ENCODE measurements at places on chromosomes 3 and 15. TPM values are rescaled to one million over a fixed set of nuclear protein-coding genes. Genes with fewer than 3 reads are reported as not detected.
A peak's percentile ranks its signal among the peaks of the same experiment; 100 is the strongest.

Gene IQCF5
- not detected for total RNA-seq

Gene DPPA2
- not detected for total RNA-seq

Gene ZNF385D
- total RNA-seq: 4.4 TPM

Gene LRRC57
- 32.8 TPM for total RNA-seq

Gene CLDN18
- total RNA-seq: not detected

Gene C3orf33
- 2.0 TPM for total RNA-seq

Gene OR5H1
- not detected for total RNA-seq

DNA sequence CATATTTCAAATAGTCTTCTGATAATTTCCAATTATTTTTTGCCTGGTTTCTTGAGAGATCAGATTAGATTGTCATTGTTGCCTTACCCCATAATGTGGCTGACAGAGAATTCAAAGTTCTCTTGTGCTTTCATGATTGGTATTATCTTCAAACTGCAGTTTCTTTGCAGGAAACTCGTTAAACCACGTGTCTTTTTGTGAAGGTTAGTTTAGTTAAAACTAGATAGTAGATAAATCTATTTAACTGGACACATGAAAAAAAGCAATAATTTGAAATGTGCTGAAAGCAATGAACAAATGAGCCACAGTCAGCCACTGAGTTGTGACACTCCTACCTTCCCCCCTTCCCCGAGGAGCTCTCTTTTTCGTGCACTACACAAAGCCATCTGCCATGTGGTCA lies 327.5 kb upstream of the UMPS start:
- no peak for DNase-seq

DNA sequence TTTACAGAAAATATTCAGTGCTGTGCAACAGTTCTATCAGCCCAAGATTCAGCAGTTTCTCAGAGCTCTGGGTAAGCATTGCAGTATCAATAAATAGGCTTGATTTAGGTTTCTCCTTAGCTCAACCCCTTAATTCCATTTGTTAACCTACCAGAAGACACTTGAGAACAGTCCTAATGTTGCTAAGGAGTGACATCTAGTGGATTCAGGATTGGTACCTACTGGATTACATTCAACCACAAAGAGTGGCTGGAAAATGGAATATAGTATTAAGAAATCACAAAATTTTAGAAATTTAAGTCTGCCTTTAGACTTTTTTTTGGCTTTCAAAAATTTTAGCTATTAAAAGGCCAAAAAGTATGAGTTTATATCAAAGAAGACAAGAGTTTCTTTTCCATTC lies 34.7 kb downstream of the POLG start:
- peak; percentile 51 for DNase-seq

DNA sequence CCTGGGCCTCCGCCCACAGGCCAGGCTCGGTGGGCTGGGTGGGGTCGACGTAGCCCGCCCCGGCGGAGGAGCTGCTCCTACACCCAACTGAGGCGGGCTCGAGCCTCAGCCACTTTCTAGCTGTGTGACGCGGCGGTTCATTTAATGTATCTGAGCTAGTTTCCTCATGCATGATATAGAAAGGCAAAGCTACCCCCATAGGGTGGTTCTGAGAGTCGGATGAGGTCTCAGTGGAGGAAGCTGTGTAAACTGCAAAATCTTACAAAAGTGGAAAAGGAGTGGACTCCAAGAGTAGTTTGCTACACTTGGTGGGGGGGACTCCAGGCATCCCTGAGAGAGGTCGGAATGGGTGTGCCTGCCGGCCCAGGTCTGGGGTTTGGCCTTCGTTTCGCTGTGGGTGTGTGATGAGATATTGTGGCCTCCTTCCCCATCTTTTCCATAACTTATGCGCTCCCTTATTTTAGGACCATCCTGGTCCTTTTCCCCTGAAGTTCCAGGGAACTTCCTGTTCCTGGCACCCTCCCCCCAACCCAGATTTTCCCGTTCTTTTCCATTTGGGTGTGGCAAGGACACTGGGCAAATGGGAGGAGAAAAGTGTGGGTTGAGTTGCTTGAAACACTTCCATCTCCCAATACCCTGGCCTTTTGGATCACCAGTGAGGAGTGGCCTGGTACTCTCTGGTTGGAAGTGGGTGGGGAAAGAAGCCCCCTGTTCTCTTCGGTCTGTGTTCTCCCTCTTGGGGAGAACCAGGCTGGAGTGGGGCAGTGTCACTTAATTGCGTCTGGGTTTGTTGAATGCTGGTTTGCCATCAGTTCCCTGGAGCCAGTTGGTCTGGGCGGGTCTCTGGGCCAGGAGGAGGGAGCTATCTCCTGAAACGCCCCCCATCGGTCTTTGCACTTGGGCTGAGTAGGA lies 1.1 kb downstream of the PDIA5 start:
- DNase-seq: peak; percentile 58

- no peak for DNase-seq
Observed at GRCh38 chr3:141273700-141274410, 42.2 kb downstream of the PXYLP1 start.

GRCh38 chr15:35549567-35549966 lies 3.6 kb upstream of the DPH6 start:
- no peak for DNase-seq

DNA sequence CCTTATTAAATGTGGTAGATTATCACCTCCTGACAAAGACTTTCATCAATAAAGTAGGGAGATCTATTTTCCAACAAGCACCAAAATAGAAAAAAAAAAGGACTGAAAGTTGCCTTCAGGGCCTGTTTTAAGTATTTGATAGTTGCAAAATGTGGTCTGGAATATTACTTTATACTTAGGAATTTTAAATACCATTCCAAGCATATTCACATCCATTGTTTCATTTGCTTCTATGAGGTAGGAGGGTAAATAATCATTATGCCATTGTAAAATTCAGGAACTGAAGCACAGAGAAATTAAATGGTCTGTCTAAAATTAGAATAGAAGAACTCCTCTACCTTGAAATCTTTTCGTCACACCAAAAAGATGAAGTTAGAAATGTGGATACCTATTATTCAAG lies 110.0 kb downstream of the TMCC1 start:
- peak; percentile 2 for DNase-seq

- peak; percentile 66 for DNase-seq
Observed at GRCh38 chr15:64985366-64986033, 4.2 kb downstream of the SPG21 start.

GRCh38 chr3:126025862-126026261 lies 56.9 kb downstream of the ROPN1B start:
- no peak for DNase-seq

GRCh38 chr15:25093455-25094029 lies 138.8 kb downstream of the SNRPN start:
- DNase-seq: no peak

GRCh38 chr3:188299068-188299467 lies 145.1 kb downstream of the LPP start:
- no peak for DNase-seq

DNA sequence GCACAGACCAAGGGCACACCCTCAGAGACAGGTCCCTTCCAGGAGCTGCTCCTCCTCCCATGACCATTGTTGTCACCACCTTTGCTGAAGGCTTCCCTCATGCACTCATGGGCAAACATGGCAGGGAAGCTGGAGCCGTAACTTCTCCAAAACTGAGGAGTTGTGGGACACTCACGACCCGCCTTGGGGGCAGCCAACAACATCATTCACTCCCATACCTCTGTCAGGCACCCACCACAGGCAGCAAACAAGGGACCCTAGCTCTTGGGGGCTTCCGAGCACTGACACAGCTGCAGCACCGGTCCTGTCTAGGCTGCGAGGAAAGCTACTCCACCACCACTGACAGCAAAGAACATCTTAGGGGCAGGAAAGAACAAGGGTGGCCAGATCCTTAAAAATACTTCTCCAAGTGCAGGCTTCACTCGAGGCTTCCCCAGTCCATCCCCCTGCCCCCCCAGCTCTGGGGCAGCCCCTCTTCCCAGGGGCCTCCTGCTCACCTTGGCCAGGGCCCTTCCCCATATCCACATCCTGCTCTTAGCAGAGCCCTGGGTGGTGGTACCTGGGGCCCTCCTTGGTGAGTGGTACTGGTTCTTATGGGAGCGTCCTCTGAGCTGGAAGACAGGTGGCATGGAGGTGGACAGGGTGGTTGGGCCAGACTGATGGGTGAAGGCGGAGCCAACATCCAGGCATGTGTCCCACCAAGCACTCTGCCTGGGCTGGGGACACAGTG lies 28.0 kb upstream of the DUSP7 start:
- DNase-seq: no peak

DNA sequence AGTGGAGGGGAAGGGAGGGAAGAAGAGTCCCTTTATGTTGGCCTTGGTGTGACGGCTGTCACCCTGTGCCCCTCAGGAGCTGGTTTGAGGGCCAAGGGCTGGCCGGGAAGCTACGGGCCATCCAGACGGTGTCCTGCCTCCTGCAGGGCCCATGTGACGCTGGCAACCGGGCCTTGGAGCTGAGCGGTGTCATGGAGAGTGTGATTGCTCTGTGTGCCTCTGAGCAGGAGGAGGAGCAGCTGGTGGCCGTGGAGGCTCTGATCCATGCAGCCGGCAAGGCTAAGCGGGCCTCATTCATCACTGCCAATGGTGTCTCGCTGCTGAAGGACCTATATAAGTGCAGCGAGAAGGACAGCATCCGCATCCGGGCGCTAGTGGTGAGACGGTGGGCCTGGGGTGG lies 8.1 kb upstream of the RCCD1 start:
- DNase-seq: no peak

- no peak for DNase-seq
Observed at GRCh38 chr3:61688307-61688984, 127.1 kb downstream of the PTPRG start.

- no peak for DNase-seq
Observed at GRCh38 chr15:75864213-75865059, 21.2 kb downstream of the UBE2Q2 start.

- DNase-seq: no peak
Observed at GRCh38 chr15:95888762-95889161, 441.7 kb upstream of the NR2F2 start.

DNA sequence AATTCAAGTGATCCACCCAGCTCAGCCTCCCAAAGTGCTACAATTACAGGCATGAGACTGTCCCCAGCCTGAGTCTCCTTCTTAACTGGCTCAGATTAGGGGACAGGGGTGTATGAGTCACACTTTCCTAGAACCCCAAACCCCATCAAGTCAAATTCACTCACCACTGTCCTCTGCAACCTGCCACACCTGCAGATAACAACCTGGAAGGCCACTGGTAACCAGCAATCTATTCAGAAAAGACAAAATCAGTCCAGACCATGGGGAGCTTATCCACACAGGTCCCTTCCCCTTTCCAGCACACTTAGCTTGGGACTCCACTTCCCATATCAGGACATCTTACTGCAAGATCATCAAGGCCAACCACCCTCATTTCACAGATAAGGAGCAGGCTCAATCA lies 6.4 kb downstream of the WDR73 start:
- no peak for DNase-seq

GRCh38 chr3:149152420-149152819 lies 23.0 kb downstream of the HPS3 start:
- DNase-seq: no peak

- no peak for DNase-seq
Observed at GRCh38 chr3:31461426-31461825, 71.3 kb upstream of the STT3B start.

GRCh38 chr15:39151545-39151944 lies 429.3 kb upstream of the THBS1 start:
- no peak for DNase-seq

DNA sequence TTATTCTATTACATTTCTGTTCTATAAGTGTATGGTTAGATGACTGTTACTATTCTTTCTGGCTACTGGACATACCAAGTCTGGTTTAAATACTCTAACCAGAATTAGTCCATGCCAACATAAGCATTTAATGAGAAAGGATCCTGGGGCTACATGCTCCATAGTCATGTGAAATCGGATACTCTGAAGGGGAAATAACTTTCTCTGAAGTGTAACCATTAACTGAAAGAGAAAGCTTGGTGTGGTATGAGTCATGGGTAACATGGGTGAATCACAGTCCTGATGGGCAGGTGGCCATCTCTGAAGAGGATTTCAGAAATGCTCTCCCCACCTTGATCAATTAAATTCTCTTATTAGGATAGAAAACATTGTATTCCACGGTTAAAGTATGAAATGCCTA lies 69.4 kb downstream of the FHIT start:
- no peak for DNase-seq

DNA sequence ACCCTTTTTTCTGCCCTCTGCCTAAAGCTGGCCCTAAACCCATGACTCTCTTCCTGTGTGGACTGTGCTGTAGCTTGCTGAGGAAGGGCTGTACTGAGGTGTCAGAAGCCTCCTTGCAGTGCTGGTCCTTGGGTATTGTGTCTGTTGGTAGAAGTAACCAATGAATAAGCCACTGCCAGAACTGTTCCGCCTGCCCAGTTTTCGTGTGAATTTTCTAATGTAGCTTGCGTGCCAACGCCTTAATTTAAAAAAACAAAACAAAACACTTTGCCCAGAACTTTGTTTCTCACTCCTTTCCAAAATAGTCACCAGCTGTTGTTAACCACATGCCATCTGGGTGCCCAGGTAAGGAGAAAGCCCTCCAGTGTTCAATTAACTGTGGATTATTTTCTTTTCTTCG lies 101.9 kb downstream of the KLHL25 start:
- DNase-seq: no peak

DNA sequence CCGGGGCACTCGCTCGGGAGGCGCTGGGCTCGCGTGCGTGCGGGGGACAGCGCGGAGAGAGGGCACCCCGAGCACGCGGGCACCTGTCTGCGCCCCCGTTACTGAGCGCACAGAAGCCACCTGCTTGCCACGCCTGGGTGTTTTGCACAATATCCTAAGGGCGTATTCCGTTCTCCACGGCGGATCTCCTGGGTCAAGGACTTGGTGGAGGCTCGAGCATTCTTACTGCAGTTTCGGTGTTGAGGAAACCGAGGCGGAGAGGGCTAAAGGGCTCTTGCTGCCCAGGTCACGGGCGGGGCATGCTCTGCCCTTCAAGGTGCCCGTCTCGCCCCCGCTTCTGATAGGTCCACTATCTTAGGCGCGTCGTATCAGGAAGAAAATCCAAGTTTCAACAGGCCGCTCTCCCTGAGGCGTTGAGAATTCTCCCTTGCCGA lies 526 bp downstream of the GPD1L start:
- peak; percentile 32 for DNase-seq

DNA sequence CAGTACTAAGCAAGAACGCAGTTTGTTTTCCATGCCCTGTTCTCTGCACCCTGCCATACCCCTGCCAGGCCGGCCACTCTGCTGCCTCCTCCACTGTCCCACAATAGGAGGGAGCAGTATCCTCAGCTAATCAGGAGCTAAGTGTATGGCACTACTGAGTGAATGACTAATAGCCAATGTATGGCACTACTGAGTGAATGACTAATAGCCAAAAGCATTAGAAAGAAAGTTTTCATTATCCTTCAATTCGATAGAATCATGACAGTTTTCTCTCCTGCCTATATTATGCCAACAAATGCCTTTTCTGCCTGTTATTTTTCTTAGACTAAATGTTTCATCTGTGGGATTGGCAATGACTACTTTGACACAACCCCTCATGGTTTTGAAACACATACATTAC lies 107.5 kb upstream of the CHRM5 start:
- peak; percentile 23 for DNase-seq

DNA sequence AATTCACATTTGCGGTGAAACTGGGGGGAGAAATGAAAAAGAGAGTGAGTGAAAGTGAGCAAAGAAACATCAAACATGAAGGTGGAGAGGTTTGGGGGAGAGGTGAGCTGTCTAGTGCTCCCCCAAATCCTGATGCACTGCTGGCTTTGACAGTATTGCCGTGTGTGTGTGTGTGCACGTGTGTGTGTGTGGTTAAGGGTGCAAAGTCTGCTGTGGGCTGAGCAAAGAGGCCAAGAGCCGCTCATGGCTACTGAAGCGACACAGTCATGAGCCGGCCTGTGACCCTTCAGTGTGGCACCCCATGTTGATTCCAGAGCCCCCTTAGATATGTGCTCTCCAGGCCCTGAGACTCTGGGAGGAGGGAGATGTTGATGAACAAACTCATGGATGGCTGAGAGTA lies 94.3 kb downstream of the DGKG start:
- no peak for DNase-seq

All from dermis blood vessel endothelial cell (primary cell).